ENCODE measurements at places on chromosomes 7 and 10. TPM values are rescaled to one million over a fixed set of nuclear protein-coding genes. Genes with fewer than 3 reads are reported as not detected.

DNA sequence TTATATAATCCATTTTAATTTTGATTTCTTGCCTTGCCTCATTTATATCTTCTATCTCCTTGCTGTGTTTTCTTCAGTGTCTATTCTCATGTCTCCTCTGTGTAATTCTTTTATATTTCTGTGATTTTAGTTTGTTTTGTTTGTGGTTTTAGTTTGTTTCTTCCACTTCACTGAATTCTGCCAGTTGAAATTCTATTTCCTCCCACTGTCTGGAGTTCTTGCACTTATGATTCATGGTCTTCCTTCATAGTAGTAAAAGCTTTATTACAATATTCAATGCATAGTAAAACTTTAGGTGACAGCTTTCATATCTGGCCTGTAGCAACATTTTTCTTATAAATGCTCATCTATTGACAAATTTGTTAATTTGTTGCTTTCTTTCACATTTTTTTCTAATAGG lies 113.3 kb downstream of the MAGI2 start:
- DNase-seq = no peak

- no peak for DNase-seq
Measured at GRCh38 chr10:34254596-34254995, 560.5 kb downstream of the PARD3 start.

DNA sequence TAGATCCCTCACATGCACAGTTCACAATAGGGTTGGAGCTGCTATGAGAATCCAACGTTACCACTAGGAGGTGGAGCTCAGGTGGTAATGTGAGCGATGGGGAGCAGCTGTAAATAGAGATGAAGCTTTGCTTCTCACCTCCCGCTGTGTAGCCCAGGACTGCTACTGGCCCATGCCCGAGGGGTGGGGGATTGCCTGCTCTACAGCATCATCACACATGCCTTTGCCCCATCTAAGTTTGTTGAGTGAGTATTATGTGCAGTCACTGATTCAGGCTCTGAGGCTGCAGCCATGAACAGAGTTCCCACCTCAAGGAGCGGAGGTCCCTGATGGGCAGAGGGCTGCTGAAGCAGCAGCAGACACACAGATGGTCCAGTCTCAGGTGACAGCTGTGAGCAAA lies 94.1 kb downstream of the CHST15 start:
- DNase-seq = no peak

GRCh38 chr7:120442838-120443237 lies 169.9 kb downstream of the KCND2 start:
- no peak for DNase-seq

Gene STEAP1B
- total RNA-seq = not detected

Data from activated naive CD8-positive, alpha-beta T cell treated with anti-CD3 and anti-CD28 coated beads, Interleukin-2, amount 10 ng/mL, durations not matched to agents 7 days and 5 days (primary cell).